ENCODE measurements at places on chromosomes 7 and 10.

GRCh38 chr10:98308669-98309365 lies 40.8 kb upstream of the LOXL4 start:
- DNase-seq: peak; percentile 43

- DNase-seq: no peak
Measured at GRCh38 chr7:92875173-92875572, 38.8 kb upstream of the CDK6 start.

GRCh38 chr10:130492266-130492934 lies 356.2 kb downstream of the GLRX3 start:
- DNase-seq: no peak

GRCh38 chr10:86261470-86261869 lies 105.1 kb downstream of the GRID1 start:
- no peak for DNase-seq

GRCh38 chr7:130384841-130385599 lies 4.7 kb downstream of the CPA1 start:
- no peak for DNase-seq

GRCh38 chr10:107687701-107688100 lies 523.2 kb upstream of the SORCS1 start:
- no peak for DNase-seq

GRCh38 chr10:91410638-91411371 lies 661 bp downstream of the HECTD2 start:
- peak; percentile 61 for DNase-seq

GRCh38 chr7:42426163-42426562 lies 189.2 kb upstream of the GLI3 start:
- DNase-seq: no peak

DNA sequence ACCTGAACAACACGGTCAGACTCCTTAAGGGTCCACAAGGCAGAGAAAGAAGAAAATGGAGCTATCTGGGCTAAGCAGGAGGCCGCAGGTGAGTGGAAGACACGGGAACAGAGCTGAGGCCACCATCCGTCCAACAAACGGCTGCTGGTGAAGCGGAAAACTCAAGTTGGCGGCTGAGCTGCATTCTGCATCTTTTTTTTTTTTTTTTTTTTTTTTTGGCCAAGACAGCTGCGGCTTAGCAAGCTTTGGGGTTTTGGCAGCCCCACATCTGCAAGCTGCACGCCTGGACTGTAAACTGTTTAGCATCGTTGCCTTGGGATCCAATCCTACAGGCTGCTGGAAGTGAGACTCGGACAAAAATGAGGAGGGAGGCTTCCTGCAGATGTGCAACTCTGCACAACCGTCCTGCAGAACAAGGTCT lies 37.4 kb downstream of the RGS10 start:
- DNase-seq: no peak

GRCh38 chr7:28067171-28067570 lies 113.4 kb downstream of the JAZF1 start:
- no peak for DNase-seq

DNA sequence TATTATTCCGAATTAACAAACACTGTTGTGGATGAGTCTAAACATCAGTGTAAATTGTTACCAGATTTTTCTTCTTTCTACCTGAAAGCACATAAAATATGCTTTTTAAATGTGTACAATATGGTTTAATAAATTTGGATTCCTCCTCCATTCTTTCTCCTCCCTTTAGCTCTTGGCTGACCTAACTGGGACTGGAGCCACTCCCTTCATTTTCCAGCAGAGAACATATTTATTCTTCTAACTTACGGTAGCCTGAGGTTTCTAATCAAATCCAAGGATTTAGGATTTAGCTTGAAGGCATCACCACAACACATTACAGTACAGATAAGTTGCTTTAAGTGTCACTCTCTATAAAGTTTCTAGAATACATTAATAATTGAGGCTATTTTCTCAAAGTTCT lies 88.2 kb upstream of the SEMA3C start:
- DNase-seq: no peak

- no peak for DNase-seq
Measured at GRCh38 chr10:86863484-86863842, 94.0 kb downstream of the MMRN2 start.

DNA sequence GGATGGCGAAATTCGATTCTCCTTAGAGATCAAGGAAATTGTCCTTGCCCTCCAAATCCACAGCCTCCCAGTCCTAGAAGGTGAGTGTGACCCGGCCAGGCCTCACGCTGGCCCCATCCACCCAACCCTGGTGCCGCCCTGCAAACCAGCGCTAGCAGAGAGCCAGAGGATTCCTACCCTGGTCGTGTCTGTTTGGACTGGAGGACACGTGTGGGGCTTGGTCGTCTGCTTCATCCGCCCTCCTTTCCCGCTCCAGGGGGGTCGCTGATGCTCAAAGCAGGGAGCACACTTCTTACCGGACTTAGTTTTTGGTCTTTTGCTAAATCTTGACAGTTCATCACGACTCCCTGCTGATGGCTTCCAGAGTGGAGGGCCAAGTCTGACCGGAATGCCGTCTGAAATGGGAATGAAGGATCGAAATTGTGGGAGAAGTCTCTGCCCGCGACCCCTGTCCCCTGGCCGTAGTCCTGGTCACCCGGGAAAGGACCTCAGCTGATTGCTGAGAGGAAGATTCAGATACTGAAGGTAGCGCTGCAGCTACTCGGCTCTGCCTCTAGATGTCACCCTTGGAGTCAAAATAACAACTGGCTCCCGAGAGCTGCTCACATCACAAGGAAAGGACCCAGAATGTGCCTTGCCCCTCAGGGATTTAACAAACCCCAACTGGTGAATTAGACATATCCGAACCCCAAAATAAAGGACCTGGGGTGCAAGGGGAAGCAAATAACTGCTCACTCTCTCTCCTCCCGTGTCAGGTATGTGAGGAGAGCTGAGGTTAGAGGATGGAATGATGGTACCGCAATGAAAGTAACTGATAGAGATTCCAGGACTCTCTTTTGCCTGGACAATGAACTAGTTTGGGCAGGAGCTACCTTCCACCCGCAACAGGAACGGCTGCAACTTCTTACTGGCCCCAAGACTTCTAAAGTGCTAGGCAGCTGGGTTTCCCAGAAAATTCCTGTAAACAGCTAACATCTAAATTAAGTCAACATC lies 23.5 kb upstream of the ORC5 start:
- peak; percentile 86 for DNase-seq

DNA sequence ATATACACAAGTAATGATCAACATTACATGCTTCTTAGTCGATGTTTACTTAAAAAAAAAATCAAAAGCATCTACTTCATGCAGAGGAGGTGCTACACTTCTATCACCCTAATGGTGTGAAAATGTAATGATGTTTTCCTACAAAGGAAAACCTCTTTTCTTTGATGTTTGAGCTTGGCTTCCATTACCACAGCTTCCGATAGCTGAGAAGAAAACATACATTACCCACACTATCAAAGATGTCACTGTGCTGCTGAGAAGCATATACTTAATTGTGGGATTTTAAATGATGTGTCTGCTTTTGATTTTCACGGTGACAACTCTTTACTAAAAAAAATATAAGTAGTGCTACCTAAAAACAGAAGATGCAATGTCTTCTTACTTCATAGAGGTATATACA lies 200.2 kb upstream of the PHF14 start:
- no peak for DNase-seq

GRCh38 chr7:100642534-100642907 lies 1.2 kb upstream of the TFR2 start:
- DNase-seq: no peak

DNA sequence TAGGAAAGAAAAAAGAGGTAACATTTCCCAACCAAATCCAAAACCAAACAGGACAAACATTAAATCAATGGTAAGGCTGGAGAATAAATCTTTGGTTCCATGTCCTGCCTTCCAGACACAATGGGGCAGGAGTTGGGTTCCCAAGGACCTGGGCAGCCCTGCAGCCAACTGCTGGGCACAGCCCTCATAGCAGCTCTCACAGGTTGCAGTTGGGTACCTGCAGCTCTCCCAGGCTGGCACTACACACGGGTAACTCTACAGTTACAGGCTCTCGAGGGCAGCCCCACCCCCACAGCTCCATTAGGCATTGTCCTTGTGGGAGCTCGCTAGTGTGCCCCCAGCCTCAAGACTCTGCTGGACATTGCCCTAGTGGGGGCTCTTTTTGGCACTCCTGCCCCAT lies 7.5 kb downstream of the GRB10 start:
- DNase-seq: no peak

DNA sequence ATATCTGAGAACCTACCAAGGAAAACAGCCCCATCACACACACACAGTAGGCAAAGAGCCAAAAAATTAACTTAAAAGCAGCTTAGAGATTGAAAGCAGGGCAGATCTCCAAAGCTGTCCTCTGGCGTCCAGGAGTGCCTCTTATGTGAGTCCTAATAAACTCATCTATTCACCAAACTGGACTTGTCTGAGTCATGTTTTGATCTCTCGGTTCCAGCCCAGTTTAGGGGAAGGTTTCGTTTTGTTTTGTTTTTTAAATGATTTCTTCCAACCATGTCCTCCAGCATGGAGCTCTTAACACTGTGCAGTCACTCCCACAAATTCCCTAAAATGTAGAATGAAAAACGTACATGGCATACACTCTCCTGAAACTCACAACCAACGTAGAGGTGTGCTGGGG lies 6.7 kb upstream of the PRSS37 start:
- DNase-seq: no peak

DNA sequence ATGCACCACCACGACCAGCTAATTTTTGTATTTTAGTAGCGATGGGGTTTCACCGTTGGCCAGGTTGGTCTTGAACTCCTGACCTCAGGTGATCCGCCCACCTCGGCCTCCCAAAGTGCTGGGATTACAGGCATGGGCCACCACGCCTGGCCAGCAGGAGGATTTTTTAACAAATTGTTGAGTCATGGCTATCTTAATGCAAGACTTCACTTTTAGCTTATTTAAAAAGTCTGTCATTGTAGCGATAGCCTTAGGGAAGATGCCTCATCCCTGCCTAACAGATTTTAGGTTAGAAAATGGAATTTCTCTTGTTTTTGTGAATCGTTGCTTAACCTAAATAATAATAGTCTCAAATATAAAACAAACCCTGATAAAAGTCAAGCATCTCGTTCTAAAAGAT lies 35.5 kb downstream of the PPP2R2D start:
- DNase-seq: no peak

GRCh38 chr10:124599588-124600050 lies 138.0 kb downstream of the LHPP start:
- DNase-seq: no peak

DNA sequence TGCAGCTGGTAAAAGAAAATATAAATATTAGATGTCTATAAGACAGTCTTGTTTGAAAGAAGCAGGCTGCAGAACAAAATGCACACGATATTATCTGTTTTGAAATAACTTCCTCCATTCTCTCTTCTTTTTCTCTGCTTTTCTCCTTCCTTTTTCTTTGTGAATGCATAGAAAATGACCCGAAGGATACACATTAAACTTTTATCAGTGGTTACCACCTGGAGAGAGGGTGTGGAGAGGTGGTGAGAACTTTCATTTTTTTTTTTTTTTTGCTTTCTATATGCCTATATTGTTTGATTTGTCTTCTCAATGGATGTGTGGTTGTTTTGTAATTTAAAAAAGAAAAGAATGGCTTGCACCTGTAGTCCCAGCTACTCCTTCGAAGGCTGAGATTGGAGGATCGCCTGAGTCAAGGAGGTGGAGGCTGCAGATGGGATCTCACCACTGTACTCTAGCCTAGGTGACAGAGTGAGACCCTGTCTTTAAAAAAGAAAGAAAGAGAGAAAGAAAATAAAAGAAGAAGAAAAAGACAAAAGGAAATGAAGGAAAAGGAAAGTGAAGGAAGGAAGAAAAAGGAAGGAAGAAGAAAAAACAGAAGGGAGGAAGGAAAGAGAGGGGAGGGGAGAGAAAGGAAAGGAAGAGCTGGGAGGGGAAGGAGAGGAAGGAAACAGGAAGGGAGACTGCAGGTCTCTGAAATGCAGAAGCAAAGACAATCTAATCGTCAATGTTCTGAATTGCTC lies 64.4 kb downstream of the SAMD9 start:
- no peak for DNase-seq

DNA sequence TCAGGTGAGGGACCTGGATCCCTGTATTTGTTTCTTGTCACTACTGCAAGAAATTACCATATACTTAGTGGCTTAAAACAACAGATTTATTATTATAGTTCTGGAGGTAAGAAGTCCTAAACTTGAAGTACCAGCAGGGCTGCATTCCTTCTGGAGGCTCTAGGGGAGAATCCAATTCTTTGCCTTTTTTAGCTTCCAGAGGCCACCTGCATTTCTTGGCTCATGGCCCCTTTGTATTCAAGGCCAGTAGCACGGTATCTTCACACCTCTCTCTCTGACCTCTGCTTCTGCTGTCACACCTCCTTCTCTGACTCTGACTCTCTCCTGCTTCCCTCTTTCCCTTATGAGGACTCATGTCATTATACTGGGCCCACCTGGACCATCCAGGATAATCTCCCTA lies 2.2 kb upstream of the LHPP start:
- no peak for DNase-seq

GRCh38 chr10:110643653-110644597 lies at the start of gene RBM20:
TSS of gene RBM20 (plus strand) at chr10:110644336. CDS start at chr10:110644455, 119 bp downstream.
- DNase-seq: peak; percentile 89

Data from DMS53 (cell line).